ENCODE measurements at places on chromosomes 3 and 15.

GRCh38 chr3:129224984-129225393, 24.4 kb upstream of the COPG1 start:
- no peak for DNase-seq

GRCh38 chr3:23000371-23000770, 202.8 kb upstream of the UBE2E2 start:
- no peak for DNase-seq

DNA sequence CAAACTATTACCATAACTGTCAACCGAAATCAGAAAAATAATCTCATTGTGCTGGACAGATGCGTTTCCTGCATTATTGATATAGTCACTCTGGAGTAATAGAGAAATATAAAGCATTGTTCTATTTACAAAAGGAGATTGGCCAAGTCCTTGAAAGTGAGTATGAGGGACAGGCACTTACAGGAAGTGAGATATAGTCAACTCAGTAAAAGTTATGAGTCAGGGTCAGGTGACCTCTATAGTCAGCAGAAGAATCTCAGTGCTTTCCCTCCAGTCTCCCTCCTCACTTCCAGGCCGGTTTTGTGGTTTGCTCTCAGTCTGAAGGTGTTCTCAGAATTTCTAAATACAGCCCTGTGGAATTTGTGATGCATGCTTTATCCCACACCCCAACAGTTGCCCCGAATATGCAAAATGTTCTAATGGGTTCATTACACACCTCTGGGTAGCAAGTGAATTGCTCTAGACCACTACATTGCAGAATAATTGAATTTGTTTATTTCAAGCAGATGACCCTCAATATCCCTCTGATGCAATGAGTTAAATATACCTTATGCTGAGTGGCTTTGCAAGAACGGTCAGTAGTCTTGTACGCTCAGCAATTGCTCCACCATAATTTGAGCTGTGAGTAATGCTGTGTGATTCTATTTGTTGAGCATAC, 787.7 kb downstream of the MCTP2 start:
- peak; percentile 31 for DNase-seq

DNA sequence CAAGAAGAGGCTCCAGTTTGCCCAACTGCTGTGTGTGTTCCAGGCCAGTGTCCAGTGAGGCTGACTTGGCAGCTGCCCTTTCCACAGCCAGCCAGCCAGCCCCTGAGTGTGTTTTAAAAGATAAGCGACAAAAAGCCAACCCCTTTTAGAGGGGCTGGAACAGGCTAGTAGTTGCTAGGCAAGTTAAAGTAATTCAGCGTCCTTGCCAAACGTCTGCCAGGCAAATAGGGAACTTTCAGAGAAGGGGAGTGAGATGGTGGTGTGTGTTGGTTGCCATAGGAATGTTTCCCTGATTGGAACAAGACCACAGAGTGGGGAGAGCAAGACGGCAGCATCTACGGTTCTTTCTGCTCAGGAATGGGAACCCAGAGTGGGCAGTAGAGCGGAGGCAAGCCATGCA, 86.3 kb downstream of the TMEM108 start:
- DNase-seq, result no peak

- DNase-seq, result no peak
These were observed 66.7 kb downstream of the LARS2 start for GRCh38 chr3:45455040-45455439.

- DNase-seq, result peak; percentile 90
These were observed 1016.0 kb downstream of the MCTP2 start for GRCh38 chr15:95247071-95247984.
